D721Med (cell line): ENCODE measurements at places on chromosomes 3 and 15.

DNA sequence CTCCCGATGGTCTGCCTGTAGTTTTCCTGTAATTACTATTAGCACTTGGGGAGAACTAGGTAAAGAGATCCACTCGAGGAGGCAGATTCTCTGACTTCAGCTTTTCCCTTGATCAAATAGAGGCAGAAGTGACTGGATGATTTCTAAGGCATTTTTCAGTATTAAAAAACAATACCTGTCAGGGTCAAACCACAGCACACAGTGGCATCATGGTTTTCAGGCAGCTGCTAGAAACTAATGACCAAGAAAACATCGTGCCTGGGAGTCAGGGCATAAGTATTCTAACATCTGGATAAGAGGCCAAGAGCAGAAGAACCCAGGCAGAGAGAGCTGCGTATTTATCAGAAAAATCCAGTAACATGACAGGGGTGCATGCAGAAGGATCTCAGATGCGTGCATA, 419.9 kb downstream of the TUSC7 start:
- no peak for DNase-seq

DNA sequence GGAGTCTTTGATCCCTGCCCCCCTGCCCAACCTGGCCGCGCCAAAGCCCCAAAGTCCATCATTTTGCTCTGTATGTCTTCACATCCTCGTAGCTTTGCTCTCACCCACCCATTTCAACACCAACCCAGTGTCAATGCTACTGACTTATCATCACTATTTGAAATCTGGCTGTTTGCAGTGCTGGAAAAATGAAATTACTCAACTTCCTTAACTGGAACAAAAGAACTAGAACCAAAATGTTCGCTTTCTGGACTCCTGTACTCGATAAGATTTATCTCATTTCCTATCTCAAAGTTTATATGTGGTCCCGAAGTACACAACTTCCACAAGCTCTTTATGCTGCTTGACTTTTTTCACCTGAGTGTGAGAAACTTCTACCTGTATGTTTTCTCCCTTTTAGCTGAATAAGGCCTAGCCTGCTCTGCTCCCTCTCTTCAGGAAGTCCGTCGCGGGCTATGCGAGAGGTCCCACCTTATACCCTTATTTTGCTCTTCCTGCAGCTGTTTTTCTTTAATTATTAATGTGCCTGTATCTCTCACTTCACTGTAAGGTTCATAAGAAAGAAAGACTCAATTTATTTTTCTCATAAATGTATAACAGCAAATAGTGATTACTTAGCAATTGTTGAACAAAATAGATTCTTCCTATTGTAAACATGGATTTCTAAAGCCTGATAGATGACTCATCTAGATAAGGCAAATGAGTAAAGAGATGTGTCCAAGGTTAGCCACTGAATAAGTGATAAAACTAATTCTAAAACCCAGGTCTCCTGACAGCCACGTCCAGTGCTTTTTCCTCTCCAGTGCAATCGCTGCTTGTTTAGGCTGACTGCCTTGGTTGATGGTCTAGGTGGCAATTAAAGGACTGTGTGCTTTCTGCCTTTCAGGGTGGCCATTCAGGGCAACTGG, 464.1 kb upstream of the TPRG1 start:
- DNase-seq, result no peak

- DNase-seq, result no peak
Observed at GRCh38 chr3:103863381-103863780, 1428.6 kb downstream of the ZPLD1 start.

GRCh38 chr3:115359536-115359935, 212.4 kb upstream of the ZBTB20 start:
- no peak for DNase-seq

DNA sequence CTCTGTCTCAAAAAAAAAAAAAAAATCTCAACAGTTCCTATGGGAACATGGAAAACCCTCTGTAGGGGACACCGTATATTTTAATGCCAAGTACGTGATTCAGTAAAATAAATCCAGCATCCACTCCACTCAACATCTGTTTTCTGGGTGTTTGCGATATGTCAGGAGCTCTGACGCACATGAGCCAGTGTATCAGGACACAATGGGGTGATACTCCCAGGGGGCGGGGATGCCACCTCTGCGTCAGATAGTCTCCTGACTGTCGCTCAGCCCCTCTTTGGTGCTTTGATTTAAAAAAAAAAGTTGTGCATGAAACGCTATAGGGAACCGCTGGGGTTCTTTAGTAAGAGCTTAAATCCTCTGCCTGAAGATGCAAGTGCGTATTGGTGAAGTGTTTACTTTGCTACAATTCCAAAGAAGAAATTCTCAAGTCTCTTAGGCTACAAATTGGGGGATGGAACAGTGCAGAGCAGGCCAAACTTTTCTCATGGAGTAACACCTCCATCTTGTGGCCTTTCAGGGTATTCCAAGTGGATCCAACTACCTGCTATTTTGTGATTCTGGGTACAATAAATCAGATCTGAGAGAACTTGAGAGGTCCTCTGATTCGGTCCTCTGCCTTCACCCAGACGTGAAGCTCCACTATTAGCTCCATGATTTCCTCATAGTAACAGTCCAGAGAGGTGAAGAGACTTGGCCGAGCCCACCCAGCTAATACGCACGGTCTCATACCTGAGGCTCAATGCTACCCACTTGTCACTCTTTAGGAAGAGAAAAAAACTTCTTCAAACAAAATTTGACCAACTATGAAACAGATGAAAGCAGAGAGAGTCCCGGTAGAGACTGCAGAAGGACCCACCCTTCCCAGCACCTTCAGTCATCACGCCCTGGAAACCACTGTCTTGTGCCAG, 9.3 kb upstream of the NR2E3 start:
- no peak for DNase-seq

DNA sequence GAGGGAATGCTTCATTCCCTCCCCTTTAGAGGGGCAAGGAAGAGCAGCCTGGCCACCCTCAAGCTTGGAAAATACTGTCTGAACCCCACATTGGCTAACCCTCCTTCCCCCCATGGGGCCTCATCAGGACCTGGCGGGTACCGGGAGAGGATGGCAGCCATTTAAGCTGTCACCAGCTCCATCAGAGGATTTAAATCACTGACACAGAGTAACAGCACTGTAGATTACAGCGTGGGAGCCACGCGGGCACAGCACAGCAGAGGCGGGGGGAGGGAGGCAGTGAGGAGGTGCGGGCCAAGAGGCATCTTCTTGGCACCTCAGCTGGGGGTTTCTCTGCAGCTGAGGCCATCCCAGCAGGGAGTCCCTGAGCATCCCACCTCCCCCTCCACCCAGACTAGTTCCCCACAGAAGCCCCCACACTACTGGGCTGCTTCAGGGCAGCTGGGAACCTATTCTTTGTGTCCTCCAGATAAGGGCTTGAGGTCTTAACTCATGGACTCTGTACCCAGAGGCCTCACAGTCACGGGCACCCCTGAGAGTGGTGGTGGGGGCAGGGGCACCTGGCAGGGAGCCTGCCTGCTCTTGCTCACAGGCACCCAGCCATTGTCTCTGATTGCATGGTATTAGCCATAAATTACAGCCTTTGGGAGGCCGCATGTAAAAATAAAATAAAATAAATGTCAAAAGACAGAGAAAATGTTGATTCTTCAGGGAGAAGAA, 21.9 kb upstream of the CACNA2D2 start:
- DNase-seq, result no peak

DNA sequence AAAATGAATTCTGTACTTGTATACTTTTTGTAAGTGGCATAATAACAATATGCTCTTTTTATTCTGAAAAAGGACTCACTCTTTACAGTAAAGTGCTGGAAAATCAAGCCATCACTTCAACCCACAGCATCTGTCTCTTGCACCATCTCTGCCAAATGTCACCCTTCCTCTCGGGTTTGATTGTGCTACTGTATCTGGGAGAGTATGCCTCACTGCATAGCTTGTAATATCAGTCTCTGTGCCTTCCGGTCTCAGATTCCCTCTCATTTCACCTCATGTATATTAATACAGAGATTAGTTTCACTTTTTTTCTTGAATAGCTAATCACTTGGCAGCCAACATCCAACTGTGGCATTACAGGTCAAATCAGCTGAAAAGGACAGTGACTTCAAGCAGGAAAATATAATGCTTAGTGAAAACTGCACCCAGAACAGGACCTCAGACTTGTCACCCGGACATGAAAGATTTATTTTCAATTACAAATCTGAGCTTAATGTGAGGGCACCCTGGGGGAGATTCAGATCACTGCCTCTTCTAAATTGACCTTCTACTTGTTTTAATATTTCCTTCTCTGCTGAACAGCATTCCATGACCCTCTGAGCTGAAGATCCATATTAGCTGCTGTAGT, 605.8 kb upstream of the NAALADL2 start:
- no peak for DNase-seq

DNA sequence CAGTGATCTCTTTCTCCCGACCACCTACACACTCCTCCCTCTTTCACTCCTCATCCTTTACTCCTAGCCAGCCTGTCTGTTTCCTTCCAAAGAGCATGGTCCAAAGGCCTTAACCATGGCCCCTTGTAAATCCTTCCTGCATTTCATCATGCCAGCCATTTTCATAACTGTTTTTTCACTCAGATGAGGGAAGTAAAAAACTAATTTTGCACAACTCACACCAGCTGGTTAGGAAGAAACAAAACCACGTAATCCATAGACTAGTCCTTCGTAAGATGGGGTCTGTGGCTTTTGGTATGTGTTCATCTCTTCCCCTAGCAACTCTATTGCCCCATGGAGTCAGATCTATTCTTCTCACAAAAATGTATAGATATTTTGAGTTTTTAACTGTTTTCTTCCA, 187.8 kb downstream of the SHOX2 start:
- DNase-seq, result no peak

DNA sequence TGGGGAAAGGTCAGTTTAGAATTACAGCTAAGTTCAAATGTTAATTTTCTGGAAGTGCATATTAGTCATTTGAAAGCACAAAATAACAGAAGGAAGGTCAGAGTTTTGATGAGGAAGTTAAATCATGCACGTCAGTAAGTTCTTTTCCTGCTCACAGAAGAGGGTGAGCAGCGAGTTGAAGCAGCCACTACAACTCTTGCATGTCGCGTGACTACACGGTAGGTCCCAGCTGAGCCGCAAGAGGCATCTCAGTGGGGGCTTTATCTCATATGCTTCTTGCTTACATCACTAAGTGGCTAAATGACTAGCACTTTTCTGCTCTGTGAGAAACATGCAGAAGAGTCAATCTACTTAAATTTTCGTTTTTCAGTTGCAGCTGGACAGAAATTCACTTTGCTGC, 21.3 kb upstream of the SEC62 start:
- DNase-seq, result no peak

- no peak for DNase-seq
Observed at GRCh38 chr3:154071146-154071545, 50.0 kb upstream of the ARHGEF26 start.

DNA sequence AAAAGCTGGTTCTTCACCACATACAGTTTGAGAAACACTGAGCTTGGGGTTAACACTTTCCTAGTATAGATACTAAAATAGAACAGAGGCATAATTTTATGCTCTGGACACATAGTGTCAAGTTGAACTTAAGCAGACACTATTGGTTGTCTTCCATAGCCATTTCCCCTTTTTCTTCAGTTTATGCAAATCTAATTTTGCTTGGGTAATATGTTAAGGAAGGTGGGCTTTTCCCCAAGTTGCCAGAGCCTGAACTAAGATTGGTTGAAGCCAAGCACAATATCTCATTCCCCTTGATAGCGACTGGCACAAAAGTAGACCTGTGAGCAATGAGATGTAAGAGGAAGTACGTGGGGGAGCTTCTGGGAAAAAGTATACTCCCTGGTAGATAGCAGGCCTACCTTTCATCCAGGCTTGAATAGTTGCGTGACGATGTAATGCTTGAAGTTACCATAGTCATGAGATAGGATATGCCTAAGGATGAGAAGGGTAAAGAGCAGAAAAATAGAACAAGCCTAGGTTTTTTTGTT, 4.5 kb upstream of the POPDC2 start:
- DNase-seq, result no peak

DNA sequence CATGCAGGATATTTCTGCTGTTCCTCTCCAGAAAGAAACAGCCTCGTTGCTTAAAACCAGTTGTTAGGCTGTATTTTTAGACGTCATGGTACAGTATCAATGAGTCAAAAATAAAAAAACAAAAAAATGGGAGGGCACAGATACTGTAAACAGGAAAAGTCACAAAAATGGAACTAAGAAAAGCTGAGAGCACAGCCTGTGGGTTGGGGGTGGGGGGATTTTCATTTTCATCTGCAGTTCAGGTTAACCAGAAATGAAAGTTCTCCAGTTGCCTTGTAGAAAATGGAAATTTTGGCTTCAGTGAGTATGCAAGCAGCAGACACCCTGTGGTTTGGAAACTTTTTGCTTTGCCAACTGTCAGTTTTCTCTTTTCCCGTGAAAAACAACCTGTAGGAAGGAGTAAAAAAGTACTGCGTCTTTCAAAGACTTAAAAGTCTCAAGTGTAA, 59.0 kb downstream of the FRMD4B start:
- DNase-seq, result no peak

DNA sequence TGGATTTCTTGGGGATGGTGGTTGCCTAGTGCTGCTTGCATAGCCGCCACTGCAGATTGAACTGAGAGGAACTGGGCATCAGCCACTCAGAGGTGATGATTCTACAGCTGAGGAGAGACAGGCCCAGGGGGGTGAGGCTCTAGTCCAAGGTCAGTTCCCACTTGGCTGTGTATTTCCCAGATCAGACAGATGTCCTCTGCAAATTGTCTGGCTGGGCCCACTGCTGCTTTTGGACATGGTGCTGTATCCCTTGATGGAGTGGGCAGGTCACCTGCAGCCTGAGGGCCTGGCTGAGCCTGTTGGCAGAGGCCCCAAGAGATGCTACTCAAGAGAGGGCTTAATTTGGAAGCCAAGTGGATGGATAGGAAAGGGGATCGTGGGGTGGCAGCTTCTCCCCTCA, 124.5 kb upstream of the CTDSPL start:
- DNase-seq, result no peak

- DNase-seq, result no peak
Observed at GRCh38 chr3:163196815-163197374, 1700.3 kb downstream of the OTOL1 start.

GRCh38 chr3:113684271-113684819, 12.1 kb downstream of the USF3 start:
- DNase-seq, result no peak

- DNase-seq, result no peak
Observed at GRCh38 chr3:185534511-185534910, 17.9 kb downstream of the LIPH start.

DNA sequence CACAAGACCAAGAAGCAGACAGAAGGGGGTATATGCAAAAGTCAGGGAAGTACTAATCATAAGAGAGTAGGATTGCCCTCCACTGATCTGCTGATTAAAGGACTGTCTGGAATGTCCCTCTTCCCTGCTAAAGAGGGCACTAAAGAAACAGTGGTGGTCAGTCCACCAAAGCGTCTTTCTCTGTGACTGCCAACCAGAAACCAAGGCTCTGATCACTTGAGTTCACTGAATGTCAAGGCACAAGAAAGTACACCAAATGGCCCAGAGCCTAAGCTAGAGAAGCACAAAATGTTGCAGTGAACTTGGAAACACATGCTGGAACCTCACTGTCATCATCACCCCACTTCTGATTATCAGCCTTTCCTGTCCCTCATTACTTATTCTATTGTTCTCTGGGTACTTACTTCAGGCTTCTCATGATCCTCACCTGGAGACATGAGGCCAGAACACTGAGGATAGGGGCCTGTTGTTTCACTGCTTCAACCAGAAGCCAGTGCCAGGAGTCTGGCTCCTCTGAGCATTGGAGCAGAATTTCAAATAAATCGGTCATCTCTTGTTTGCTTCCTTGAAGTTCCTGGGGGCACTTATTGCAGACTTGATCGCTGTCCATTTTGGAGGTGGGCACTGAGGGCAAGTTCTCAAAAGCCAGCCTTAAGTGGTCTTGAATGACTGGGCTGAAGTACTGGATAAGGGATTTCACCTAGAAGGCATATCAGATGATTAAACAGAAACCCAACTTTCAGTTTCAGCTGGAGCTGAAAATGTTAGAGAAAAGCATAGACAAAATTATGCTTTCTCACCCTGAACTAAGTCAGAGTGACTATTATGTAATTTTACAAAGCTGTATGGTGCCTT, 58.9 kb downstream of the EIF3J start:
- DNase-seq, result no peak
